ENCODE measurements at places on chromosomes 2 and 18. TPM values are rescaled to one million over a fixed set of nuclear protein-coding genes. Genes with fewer than 3 reads are reported as not detected.

The GPAT2 gene
- 11.7 TPM for polyA plus RNA-seq

The EGR4 gene
- polyA plus RNA-seq, result 2.6 TPM

The PEX13 gene
- 4.5 TPM for polyA plus RNA-seq

The NETO1 gene
- 3.6 TPM for polyA plus RNA-seq

DNA sequence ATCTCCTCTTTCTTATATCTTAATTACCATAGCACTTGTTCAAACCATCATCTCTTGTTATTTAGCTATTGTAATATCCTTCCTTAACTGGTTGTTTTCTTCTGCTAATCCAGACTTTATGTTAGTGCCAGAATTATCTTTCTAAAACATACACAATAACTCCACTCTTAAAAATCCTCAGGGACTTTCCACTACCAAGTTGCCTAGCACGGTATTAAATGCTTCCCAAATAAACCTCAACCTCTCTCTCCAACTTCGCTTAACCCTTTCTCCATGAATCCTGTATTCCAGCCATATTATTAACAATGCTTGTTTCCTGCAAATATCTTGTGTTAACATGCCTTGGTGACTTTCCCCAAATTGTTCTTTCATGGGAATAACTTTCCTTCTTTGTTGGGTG lies 84.5 kb downstream of the FAM228A start:
- no peak for DNase-seq

DNA sequence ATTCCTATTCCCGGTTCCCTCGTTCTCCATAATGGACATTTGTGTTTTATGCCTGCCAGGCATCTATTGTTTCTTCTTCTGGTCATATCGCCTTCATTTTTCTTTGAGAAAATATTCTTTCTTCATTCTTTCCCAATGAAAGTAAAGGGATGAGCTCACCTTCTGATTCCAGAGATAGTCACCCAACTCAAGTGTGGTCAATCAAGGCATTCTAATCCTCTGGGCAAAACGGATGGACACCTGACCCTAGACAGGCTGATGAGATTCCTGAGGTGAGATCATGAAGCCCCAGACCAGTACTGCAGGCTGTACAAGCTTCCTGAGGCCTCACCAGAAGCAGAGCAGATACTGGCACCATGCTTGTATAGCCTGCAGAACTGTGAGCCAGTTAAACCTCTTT lies 52.8 kb downstream of the GAD1 start:
- DNase-seq, result no peak

DNA sequence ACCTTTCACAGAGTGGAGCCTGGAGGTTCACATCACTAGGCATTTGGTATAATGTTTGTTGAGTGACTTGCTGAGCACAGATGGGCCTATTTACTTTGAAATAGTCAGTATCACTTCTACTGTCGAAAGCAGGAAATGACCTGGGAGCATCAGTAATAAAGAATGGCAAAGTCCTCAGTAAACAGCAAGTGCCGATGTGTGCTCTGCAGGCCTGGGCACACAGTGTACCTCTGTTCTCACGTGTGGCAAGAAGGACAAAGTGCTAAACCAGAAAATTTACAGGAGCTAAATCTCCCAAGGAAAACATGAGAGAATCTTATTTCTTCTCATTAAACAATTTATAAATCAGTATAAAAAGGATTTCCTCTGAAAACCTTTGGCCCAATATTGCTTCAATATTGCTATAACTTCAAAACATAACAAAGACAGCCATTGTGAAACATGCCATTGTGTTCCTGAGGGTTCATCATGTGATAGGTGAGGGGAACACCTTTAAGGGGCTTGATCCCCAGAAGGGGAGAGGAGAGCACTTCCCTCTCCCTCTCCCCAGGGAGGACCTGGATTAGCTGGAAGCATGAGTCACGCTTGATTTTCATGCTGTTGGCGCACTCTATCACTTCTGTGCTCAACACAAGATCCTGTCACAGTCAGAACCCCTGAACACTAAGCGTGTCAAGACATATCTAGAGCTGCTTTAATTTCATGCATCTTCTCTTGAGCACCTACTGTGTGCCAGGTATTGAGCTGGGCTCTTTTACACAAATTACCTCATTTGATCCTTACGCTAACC lies 131.5 kb upstream of the SMAD2 start:
- no peak for DNase-seq

- DNase-seq, result no peak
These were observed 5.6 kb upstream of the GALM start for GRCh38 chr2:38660282-38660681.

GRCh38 chr18:63132819-63133200 lies 186.8 kb downstream of the BCL2 start:
- DNase-seq, result no peak

- no peak for DNase-seq
These were observed 492.6 kb downstream of the SLC4A3 start for GRCh38 chr2:220120041-220120440.

DNA sequence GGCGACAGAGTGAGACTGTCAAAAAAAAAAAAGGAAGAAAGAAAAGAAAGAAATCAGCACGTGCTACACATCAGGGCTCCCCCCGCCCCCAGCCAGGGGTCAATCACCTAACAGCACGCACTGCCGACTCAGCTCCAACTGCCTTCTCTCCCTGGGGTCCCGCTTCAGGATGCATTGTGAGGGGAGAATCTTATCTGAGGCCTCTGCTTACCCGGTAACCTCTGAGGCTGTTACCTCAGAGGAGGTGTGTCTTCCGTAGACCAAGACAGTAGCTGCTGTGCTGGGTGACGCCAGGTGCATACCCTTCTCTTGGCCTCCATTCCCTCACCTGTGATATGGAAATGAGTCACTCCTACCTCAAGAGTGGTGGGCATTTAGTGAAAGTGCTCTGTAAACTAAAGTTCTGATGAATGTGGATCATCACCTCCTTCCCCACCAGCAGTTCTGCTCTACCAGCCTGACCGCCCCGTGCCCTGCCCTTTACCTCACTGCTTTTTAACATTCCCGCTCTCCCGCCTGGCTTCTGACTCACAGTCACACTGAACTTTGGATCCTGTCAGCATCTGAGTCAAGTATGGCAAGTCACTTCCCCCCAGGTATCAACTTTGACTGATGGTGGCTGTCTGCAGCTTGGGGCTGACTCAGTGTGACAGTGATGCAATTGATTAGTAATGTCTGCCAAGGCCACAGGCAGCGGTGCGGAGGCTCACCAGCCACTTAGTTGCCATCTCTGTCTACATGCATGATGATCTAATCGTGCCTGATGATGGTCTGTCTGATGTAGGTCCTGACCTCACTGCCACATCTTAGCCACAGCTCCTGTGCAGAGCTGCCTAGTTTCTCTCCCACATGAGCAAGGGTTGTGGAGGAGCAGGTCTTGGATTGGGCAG lies 20.1 kb downstream of the ARID5A start:
- peak; percentile 26 for DNase-seq

GRCh38 chr18:46290440-46291020 lies 186.3 kb downstream of the HAUS1 start:
- no peak for DNase-seq

- DNase-seq, result no peak
These were observed 65.9 kb upstream of the TMEM200C start for GRCh38 chr18:5961097-5961827.

DNA sequence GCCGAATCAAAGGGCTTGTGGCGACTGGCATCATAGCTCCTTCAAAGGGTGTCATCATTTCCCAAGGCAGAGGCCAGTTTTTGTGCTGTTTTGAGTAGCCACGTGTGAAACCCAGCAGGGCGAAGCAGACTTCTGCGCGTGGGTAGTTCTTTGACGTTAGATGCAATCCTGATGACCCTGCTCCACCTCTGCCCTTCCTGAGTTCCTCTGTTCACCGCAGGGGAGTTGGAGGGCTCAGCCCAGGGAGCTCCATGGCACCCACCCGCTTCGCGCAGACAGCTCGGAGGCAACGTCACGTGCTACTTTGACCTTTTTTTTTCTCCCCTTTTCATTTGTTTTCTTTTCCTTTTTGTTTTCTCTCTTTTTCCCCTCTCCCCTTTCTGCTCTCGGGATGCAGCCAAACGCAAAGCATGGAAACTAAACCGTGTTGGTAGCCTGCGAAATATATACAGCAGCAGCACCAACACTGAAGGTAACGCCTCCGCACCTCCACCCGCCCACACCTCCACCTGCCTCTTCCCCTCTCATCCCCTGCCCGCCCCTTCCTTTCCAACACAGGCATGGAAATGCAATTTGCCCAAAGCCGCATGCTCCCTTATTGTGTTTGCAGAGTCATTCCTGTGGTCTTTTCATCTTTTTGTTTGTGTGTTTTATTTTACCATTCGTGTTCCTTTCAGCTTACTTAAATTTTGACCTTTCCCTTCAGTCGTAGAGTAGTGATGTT lies 153.6 kb downstream of the GBX2 start:
- DNase-seq, result no peak

GRCh38 chr2:176997074-176997791 lies 215.4 kb upstream of the HNRNPA3 start:
- DNase-seq, result peak; percentile 11

- DNase-seq, result no peak
These were observed 21.9 kb upstream of the PAX3 start for GRCh38 chr2:222320436-222321395.

- DNase-seq, result peak; percentile 37
These were observed 212.3 kb downstream of the SNTG2 start for GRCh38 chr2:1162768-1163584.

DNA sequence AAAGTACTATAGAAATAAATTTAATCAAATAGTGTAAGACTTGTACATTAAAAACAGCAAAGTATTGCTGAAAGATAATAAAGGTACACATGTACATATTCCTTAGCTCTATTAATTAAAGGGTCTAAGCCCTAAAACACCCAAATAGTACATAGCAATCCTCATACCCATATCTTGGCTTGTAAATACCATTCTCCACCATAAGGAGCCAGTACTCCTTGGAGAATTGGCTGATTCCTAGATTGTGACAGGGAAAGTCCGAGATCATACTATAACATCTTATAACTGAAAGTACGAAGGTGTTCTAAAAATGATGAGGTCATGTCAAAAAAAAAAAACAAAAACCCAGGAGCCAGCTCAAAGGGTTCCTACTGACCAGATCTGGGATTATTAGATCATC lies 614.6 kb downstream of the SUCLG1 start:
- DNase-seq, result no peak

GRCh38 chr2:192983173-192983572 lies 788.4 kb upstream of the TMEFF2 start:
- no peak for DNase-seq

DNA sequence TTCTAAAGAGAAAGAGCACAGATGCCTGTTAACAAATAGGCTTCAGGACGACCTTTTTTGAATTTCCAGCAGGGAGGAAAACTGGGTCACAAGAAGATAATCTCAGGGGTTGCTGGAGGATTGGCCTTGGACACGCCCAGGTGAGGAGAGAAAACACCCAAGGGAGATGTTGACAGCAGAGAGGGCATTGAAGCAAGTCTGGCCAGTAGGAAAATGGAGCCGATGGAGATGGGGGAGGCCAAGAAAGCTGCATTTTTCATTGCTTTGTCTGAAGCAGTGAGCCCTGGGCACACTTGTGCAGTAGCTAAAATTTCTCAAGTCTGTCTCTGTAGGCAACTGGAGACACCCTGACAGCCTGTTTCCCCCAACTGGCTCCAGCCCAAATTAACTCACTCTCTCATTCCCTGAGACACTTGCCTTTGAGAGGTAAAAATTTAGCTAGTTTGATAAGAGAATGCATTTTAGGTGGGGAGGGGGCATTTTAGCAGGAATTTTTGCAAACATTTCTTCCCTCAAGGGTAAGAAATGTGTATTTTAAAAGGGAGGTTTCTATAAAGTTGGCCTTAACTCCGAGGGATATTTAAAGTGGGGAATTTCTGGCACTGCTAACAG lies 165.5 kb downstream of the TGIF1 start:
- no peak for DNase-seq

GRCh38 chr18:39945076-39945475 lies 2010.0 kb upstream of the PIK3C3 start:
- DNase-seq, result no peak

GRCh38 chr18:9824952-9825371 lies 60.8 kb upstream of the TXNDC2 start:
- DNase-seq, result no peak

GRCh38 chr2:127596311-127597045 lies 49.5 kb upstream of the GPR17 start:
- no peak for DNase-seq

- DNase-seq, result no peak
These were observed 50.1 kb downstream of the CD226 start for GRCh38 chr18:69897397-69898108.

DNA sequence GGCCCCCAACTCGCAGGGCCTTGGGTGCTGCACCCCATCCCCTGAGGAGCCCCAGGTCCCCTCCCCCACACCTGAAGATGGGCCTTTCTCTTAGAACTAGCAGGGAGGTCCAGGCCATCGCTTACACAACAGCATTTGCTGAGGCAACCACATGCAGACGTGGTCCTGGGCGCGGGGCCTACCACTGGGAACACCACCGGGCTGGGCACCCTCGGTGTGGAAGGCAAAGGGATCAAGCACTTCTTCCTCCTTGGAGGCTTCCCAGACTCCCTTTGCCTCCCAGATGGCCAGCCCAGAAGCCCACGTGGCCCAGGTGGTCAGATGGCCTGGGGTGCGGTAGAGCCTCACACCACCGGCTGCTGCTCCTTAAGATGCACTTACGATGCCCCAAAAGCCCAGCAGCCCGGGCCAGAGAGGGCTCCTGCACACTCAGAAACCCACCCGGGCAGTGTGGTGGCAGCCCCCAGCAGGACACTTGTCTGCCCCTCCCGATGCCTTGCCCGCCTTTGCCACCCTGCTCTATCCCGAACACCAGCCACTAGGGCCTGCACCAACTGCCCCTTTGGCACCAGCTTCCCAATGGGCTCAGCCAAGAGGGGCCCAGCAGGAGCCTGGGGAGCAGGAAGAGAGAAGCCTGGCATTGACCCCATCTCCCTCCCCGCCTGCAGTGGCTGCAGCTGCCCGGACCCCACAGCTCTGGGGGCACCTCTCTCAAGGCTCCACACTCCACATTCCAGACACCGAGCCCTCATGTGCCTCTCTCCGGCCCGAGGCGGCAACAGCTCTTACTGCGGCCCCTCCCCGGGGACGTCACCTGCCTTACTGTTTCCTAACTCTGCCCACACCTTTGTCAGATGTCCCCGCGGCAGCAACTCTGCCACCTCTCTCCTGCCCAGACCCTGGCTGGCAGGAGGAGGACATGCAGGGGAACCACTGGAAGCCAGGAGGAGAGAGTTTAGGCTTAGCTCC lies 13.9 kb upstream of the MLPH start:
- DNase-seq, result no peak

DNA sequence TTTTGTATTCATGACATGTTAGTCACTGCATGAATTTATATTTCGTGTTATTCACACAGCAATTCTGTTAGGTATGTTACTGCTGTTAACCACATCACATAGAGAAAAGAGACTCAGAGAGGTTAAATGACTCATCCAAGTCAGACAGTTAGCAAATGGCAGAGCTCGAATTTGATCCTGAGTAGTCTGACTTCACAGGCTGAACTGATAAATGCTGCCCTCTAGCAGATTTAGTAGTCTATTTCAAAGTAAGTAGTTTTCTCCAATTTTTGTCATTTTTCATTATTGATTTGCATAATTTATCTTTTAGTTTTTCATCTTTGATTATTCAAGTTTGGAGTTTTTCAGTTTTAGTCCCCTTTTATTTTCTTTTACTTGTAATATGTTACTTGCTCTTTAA lies 58.3 kb downstream of the WDR7 start:
- DNase-seq, result no peak

Measured in B cell (primary cell).